COLO829 (cell line): ENCODE measurements at places on chromosomes 6 and 20.

GRCh38 chr6:71454056-71454455 is 165.4 kb downstream of the OGFRL1 start:
- DNase-seq = no peak

DNA sequence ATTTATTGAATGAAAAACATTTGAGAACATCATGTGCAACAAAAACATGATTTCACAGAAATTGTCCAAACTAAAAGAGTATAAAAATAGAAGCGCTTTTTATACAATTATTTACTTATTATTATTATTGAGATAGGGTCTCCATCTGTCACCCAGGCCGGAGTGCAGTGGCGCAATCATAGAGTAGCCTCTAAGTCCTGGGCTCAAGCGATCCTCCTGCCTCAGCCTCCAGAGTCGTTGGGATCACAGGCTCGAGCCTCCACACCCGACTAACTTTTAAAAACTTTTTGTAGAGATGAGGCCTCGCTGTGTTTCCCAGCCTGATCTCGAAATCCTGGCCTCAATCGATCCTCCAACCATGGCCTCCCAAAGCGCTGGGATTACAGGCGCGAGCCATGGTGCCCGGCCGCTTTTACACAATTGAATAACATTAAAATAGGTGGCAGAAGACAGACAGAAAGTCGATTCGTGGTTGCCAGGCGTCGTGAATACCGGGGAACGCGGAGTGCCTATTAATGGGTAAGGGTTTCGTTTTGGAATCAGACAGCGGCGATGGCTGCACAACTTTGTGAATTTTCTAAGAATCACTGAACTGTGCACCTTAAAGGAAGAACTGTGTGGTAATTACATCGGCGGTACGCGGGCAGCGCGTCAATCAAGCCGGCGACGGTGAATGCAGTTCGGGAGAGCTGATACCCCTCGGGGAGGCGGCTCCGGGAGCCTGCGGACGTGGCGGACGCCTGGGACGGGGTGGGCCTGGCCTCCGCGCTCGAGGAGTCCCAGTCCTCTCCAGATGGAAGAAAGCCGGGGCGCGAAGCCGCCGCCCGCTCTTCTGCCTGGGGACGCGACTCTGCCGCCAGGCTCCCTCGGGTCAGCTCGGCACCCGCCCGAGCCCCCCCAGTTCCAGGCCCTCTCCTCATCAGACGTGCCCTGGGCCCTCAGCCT is 807 bp downstream of the TBC1D20 start:
- peak; percentile 32 for DNase-seq

GRCh38 chr6:125547381-125547780 is 202.1 kb upstream of the HEY2 start:
- peak; percentile 10 for DNase-seq

DNA sequence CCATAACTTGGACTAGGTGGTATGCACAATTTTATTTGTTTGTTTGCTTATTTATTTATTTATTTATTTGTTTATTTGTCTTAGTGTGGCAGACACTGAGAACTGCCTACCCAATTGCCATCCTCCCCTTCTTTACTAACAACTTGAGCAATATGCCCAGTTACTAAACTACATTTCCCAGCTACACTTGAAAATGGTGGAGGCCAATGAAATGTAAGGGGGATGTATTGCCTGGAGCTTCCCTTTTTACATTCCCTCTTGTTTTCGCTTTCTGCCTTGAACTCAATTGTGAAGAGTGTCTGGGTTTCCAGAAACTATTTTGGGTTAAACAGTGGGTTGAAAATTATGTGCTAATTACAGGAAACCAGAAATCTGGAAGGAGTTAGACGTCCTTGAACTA is 152.7 kb upstream of the FKBP1C start:
- no peak for DNase-seq

DNA sequence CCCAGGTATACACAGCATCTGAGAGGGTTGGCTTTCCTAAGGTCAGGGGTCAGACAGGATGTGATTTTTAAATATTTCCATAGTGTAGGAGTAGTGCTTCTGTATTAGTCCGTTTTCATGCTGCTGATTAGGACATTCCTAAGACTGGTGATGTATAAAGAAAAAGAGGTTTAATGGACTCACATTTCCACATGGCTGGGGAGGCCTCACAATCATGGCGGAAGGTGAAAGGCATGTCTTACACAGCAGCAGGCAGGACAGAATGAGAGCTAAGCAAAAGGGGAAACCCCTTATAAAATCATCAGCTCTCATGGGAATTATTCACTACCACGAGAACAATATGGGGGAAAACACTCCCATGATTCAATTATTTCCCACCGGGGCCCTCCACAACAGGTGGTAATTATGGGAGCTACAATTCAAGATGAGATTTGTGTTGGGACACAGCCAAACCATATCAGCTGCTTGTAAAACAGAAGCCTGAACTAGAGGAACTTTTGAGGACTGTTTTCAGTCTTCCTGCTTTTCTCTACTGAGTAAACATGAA is 91.0 kb upstream of the MEI4 start:
- DNase-seq = no peak

DNA sequence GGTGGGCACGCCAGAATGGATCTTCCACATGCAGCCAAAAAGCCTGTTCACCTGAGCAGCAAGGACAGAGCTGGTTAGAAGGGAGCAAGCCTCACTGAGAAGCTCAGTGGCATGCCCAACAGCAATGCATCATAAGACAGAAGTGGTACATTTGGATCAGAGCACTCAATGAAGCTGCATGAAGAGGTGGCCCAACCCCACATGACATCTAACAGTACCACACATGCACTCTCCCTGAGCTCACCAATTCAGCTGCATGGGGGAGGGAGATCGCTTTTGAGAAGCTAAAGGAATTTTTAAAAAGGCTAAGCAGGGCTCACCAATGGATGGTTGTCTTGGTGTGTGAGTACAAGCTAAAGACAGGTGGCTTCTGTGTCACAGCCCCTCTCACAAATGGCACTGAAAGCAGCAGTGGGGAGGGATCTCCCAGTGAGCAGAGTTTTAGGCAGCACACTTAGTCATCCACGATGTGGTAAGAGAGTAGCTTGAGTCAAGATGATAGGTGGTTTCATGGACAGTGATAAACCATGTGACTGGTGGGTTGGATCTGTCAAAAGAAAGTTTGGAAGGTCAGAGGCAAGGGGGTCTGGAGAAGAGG is 166.6 kb upstream of the TAB2 start:
- DNase-seq = no peak

- DNase-seq = no peak
Observed at GRCh38 chr6:164114651-164115050, 700.1 kb downstream of the QKI start.

GRCh38 chr6:60671369-60671768 is 1614.7 kb downstream of the KHDRBS2 start:
- DNase-seq = no peak

- no peak for DNase-seq
Observed at GRCh38 chr6:75551367-75551952, 50.2 kb upstream of the SENP6 start.

DNA sequence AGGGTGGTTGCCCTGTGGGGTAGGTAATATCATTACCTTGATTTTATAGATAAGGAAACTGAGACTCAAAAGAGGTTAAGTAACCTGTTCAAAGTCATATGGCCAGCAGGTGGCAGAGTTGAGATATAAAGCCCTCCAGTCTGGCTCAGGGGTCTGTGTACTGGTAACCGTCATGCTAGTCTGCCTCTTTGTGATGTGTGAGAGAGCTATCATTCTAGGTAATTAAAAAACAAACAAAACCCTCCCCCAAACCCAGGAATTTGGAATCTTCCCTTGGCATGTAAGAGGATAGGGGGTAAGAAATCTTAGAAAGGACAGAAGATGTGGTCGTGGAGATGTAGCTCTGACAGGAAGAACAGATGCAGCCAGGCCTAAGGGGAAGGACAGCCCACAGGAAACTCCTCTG is 206.0 kb downstream of the CDC5L start:
- DNase-seq = peak; percentile 35

DNA sequence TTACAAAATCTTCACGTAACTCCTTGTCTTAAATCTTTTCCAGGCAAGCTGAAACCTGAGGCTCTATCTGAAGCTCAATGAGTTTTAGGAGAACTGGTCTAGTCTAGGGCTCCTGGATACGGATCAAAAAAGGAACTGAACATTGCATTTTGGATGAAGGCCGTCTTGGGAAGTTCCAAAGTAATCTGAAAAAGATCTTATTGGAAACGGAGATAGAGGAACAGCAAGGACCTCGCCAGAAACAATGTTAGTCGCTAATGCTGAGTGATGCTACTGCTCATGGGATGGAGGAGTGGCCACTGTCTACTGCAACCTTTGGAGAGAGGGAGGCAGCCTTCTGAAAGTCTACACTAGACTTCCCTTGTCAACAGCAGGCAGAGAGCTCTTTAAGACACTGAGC is 91.4 kb upstream of the ATXN1 start:
- DNase-seq = no peak

DNA sequence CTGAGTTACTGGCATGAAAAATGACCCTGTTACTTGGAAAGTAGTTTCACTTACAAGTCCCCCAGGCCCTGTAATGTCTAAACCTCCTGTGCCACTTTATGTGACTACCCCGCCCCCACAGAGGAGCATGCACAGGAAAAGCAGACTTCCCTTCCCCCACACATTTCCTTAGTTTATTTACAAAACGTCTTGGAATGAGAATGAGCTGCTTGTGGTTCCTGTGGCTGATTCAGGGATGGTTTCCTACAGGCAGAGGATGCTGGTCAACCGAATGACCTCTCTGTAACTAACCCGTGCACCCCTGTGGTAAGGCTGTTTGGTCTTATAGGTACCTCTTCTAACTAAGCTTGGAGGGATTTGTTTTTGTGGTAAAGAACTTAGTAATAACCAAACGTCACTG is 28.5 kb downstream of the RSPO3 start:
- DNase-seq = no peak

GRCh38 chr6:68238097-68238601 is 396.9 kb upstream of the ADGRB3 start:
- DNase-seq = no peak

DNA sequence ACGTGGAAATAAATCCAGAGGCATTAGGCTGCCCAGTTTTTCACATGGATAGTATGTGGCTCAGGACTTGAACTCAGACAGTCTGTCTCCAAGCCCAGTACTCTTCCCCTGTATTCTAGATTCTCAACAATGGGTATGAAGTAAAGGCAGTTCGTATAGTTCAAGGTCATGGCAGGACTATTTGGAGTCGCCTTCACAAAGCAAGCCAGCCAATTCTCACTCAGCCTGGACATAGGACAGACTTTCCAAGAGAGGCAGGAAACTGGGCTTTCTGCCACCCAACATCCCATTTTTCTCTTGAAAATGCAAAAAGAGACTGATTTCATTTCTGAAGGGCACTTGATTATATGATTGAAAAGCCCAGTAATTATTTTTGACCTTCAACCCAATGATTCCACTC is 111.0 kb downstream of the EDN1 start:
- DNase-seq = no peak

- DNase-seq = no peak
Observed at GRCh38 chr6:12585497-12585958, 131.0 kb upstream of the PHACTR1 start.

DNA sequence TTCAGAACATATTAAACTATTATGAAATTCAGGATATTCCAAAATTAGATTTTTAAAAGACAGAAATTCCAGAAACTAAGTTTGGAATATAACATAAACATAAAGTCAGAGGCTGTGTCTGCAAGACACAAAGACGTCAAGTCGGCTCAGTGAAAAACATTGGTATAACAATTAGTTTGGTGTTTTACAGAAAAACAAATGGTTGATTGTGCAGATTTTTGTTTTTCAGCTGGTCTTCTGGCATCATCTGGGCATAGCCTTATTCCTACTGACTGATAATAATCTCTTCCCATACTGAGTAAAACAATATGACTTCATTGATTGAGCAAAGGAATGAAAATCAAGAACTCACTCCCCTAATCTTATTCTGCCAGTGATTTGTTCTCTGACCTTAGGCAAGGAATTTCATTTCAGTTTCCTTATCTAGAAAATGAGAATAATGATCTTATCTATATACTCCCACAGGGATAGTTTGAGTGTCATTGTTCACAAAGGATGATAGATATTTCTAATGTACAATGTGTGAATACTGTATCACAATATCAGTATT is 84.3 kb downstream of the FRK start:
- peak; percentile 1 for DNase-seq

DNA sequence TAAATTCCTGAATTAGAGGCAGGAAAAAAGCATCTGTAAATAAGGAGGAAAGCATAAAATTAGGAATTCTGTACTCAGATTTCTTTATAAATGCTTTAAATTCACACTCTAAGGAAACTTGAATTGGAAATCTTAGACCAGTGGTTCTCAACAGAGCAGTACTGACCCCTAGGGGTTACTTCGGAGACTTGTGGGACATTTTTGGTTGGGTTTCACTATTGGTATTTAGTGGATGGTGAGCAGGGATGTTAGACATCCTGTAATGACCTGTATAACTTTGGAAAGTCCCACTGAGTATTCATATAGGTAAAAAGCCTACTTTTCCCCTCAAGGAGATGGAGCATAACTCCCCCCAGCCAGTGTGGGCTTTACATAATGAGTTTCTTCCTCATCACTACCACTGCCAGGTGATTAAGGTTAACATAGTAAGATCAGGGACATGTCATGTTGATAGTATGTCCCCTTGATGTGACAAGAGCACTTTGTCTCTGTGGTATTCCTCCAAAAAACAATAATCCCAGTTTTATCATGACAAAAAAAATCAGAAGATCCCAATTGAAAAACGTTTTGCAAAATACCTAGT is 31.0 kb downstream of the GLO1 start:
- peak; percentile 69 for DNase-seq

GRCh38 chr6:167811442-167812087 is 15.1 kb upstream of the AFDN start:
- no peak for DNase-seq

DNA sequence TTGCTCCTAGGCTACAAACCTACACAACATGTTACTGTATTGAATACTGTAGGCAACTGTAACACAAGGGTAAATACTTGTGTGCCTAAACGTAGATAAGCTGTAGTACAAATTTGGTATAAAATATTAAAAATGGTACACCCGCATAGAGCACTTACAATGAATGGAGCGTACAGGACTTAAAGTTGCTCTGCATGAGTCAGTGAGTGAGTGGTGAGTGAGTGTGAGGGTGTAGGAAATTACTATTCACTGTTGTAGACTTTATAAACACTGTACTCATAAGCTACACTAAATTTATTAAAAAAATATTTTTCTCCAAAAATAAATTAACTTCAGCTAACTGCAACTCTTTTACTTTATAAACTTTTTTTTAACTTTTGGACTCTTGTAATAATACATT is 391.6 kb downstream of the ADGRB3 start:
- no peak for DNase-seq

DNA sequence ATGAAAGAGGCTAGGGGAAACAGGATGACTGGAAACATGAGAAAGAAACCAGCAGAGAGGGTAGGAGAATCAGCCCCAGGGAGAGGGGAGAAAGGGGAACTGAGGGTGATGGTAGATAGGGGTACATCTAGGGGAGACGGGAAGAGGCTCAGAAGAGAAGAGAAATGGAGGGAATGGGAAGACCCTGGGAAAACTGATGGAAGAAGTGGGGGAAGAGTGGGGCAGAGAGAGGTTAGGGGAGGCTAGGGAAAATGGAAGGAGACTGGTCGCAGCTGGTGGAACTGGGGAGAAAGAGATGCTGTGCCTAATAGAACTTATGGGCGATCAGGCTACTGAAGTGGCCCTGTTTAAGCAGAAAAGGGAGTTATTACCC is 548 bp downstream of the PROCR start:
- no peak for DNase-seq
